ENCODE measurements at places on chromosomes 5 and 9.

DNA sequence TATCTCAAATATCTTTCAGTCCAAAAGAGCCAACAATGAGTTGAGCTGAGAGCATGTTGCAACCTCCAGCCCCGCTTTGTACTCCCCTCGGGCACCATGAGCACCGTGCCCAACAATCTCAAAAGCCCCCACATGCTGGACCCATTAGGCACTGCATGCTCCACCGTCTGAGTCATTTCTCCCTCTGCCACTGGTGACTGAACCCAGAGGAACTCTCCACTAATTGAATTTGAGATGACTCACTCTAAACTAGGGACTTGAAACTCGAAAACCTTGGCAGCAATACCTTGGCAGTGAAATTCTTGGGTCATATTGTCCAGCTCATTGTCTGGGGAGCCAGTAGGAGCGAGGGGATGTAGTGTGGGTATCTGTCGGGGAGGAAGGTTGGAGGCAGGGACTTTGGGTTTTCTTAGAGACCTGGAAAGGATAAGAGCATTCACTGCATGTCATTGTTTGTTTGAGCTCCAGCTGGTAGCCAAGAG, 49.9 kb upstream of the SLIT3 start:
- no peak for DNase-seq

DNA sequence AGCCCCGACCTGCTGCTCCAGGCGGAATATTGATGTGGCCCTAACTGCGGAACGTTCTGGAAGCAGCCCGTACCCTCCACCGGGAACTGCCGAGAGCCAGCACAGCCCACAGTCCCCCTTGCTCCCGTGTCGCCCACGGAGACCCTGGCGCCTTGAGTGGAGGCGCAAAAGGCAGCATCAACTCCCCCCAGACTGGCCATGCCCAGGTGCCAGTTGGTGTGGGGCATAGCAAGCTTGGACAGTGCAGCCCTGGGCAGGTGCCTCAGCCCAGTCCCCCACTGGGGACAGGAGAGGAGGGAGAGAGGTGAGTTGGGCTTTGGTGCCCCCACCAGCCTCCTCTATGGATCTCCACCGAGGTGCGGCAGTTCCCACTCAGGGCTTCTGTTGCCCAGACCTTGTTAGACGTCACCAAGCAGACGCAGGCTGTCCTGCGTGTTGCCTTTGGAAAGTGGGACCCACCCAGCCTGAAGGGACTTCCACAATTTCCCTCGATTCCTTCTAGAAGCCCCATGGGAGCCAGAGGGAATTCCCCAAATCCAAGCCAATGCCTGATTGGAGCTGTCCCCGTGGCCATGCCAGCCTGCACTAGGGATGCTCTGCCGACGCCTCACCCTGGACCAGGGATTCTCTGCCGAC, 19.8 kb upstream of the NRARP start:
- no peak for DNase-seq

GRCh38 chr5:22889720-22890119, 36.6 kb upstream of the CDH12 start:
- no peak for DNase-seq

DNA sequence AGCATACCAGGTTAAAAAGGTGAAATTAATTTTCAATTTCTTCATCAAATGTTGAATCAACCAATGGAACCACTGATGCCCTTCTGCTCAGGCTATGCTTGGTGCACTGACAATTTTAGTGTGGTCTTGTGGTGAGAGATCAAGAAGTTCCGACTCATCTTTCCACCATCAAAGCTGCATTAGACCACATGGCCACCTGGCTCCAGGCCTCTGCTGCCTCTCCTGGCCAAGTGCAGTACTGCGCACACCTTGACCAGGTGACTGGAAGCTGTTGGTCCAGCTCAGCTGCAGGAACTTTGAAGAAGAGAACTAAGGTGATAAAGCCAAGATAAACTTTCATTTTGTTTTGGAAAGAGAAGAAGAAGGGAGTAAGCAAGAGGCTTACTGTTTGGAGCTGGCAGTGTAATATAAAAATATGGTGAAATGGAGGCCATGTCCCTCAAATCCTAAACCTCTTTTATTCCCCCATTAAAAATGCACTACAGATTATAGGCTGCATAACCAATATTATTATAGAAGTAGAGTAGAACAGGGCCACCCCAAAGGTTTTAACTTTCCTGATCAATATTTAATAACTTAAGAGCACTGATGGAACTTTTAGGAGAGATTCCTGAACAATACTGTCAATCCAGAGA, 315.5 kb upstream of the C9orf72 start:
- DNase-seq, result no peak

- no peak for DNase-seq
Measured at GRCh38 chr9:34628656-34629490, at the start of gene ARID3C. ARID3C (minus strand) TSS chr9:34629066; CDS start chr9:34628014, 1,052 bp downstream.

GRCh38 chr5:176817841-176818377, 7.5 kb downstream of the UNC5A start:
- DNase-seq, result no peak

- DNase-seq, result no peak
Measured at GRCh38 chr5:112119508-112119907, 299.6 kb downstream of the EPB41L4A start.

GRCh38 chr9:100322954-100323536, 29.7 kb downstream of the TEX10 start:
- no peak for DNase-seq

- no peak for DNase-seq
Measured at GRCh38 chr5:141898448-141899049, 20.3 kb upstream of the PCDH1 start.

- DNase-seq, result no peak
Measured at GRCh38 chr9:114621975-114622609, 11.0 kb downstream of the TMEM268 start.

DNA sequence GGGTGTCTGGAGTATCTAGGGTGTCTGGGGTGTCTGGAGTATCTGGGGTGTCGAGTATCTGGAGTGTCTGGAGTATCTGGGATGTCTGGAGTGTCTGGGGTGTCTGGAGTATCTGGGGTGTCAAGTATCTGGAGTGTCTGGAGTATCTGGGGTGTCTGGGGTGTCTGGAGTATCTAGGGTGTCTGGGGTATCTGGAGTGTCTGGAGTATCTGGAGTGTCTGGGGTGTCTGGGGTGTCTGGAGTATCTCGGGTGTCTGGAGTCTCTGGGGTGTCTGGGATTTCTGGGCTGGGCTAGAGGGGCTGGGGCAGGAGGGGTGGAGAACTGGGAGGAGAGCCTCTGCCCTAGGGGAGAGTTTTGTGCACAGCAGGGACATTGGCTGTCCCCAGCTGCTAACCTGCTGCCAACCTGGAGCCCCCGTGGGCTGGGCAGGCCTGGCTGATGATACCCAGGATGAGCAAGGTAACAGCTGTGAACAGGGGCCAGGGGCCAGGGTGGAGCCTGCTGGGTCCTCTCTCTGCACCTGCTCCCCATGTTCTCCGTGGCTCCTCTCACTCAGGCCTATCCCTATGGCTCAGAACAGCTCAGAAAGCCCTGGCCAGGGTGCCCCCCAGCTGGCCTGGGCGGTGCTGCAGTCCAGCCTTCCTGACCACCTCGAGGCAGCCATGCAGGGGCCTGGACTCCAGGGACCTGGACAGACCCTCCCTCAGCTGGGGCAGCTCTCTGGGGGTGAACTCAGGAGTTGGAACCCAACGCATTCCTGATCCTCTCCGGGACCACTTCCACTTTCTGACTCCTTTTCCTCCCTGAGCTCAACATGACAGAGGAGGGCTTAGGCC, 29.9 kb downstream of the LHX3 start:
- DNase-seq, result no peak

DNA sequence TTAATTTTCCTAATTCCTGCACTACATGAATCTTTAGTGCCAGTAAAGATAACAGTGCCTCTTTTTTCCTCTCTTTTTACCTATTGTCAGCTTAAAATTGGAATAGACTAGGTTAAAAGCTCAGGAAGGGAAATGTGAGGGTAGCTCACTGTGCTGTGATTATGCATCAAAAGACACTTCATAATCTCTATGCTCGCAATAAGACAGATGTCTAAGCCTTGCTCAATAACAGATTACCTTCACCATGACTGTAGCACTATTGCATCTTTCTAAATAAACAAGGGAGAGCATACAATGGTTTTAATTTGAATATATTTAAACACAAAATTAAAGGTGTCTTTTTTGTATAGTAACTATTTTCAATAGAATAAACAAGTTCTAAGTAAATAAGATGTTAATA, 130.1 kb downstream of the FBN2 start:
- DNase-seq, result no peak

- DNase-seq, result no peak
Measured at GRCh38 chr5:159257007-159257406, 6.1 kb upstream of the UBLCP1 start.

DNA sequence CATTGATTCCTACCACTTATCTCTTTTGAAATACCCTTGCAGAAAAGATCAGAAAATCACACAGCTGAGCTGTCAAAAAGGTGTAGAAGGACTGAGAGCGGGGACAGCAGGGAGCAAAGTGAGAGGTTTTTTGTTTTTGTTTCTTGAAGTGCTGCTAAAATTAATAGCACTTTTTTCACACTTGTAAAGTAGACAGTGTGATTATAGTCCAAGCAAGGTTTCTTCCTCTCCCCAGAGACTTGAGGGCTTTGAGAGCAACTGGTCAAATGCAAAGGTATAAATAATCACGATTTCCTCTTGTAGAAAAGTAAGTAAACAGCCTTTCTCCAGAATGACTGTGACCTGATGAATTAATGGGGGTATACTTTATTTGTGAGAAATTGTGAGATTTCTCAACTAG, 326.9 kb downstream of the ZNF608 start:
- no peak for DNase-seq

- no peak for DNase-seq
Measured at GRCh38 chr5:2102819-2103776, 220.4 kb upstream of the IRX4 start.

- no peak for DNase-seq
Measured at GRCh38 chr5:143010351-143010750, 240.2 kb downstream of the ARHGAP26 start.

DNA sequence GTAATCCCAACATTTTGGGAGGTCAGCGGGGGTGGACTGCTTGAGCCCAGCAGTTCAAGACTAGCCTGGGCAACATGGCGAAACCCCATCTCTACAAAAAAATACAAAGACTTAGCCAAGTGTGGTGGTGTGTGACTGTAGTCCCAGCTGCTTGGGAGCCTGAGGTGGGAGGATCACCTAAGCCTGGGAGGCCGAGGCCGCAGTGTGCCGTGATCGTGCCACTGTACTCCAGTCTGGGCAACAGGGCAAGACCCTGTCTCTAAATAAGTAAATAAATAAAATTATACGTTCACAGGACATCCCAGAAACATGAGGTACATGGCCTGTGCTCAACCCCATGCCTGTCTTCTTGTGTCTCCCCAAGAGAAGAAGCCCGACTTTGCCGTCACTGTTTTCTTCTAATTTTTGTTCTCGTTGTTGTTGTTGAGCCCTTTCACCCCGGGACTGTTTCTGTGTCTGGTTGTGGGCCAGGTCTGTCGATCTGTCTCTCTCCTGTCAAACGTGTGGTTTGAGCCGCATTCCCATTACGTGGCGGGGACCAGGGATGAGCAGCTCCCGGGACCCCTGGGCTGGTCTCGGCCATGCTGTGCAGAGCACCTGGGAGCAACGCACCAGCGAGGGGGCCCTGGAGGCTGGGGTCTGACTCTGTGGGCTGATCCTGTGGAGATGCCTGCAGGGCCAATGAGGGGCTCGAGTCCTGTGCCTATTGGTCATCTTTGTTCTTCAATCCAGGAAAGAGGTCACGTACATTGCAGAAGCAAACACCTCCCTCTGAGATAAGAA, 32.2 kb downstream of the NACC2 start:
- DNase-seq, result no peak

DNA sequence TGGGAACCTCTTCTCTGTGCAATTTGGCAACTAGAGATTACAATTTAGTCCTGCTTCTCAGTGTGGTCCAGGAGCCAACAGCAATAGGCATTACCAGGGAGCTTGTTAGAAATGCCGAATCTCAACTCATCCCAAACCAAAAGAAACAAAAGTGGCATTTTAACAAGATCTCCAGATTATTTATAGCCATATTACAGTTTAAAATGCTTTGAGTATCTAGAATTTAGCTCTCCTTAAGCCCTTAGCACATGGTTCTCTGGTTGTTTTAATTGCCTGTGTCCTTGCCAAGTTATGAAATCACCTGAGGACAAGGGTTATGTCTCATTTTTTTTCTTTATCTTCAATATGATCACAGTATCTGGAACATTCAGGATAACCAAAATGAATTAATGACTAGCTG, 51.6 kb upstream of the TAS2R1 start:
- no peak for DNase-seq

DNA sequence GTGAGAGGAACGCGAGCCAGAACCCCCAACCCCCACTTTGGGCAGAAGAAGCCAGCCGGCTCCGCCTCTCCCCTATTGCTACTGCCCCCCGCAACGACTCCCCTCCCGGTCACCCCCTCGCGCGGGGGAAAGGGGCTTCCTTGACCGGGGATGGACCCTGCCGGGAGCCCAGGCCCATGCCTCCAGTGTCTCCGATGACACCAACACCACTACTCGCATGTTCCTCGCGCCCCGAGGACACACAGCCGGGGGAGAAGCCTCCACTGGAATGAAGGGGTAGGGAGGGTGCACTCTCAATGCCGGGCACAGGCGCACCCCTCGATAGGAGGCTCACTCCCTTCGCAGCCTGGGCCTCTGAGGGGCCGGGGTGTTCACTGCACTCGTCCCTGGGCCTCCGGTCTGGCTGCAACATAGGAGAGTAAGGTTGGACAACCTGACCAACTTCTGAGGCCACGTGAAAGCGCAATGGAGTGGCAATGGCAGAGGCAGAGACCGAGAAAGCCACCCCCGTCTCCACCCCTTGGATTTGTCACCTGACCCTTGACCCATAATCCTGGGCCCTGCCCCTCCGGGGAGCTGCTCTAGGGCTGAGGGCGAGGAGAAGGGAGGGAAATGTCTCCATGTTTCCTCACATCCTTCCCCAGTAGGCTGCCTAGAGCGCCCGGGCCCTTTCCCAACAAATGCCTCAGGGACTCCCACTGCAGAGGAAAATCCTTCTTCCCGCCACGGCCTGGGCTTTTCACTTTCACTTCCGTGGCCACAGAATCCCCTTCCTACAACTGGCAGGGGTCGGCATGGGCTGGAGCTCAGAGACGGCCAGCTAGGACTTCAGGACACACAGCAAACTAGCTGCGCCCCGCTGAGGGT, 1.1 kb upstream of the CNTFR start:
- no peak for DNase-seq

GRCh38 chr5:6584101-6584645, 48.7 kb downstream of the NSUN2 start:
- DNase-seq, result no peak

- no peak for DNase-seq
Measured at GRCh38 chr9:134694368-134694665, 52.7 kb downstream of the COL5A1 start.

- no peak for DNase-seq
Measured at GRCh38 chr5:16582081-16582480, 34.7 kb downstream of the RETREG1 start.

- no peak for DNase-seq
Measured at GRCh38 chr9:130824643-130825350, 10.3 kb upstream of the ABL1 start.

GRCh38 chr5:6659941-6660684, 26.9 kb downstream of the SRD5A1 start:
- DNase-seq, result no peak

DNA sequence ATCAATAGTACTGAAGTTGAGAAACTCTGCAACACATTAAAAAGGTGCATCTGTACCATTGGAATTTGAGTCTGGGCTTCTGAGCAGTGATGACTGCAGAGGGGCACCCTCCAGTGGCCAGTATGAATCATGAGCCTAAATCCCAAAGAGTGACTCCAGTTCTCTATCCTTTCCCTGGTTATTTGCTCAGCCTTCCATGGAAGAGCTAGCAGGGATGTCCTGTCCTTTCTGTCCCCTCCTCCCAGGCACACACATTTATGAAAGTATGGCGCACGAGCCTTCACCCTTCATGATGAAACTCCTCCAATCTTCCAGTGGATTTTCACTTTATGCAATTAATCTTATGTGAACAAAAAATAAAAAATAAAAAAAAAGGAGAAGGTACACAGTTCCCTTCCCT, 81.0 kb downstream of the ESM1 start:
- no peak for DNase-seq

Data from stimulated activated CD8-positive, alpha-beta memory T cell treated with anti-CD3 and anti-CD28 coated beads, Interleukin-2, amount 100 ng/mL, for 1 hour (primary cell).